ENCODE measurements at places on chromosomes 12 and 14.
A peak's percentile ranks its signal among the peaks of the same experiment; 100 is the strongest.

DNA sequence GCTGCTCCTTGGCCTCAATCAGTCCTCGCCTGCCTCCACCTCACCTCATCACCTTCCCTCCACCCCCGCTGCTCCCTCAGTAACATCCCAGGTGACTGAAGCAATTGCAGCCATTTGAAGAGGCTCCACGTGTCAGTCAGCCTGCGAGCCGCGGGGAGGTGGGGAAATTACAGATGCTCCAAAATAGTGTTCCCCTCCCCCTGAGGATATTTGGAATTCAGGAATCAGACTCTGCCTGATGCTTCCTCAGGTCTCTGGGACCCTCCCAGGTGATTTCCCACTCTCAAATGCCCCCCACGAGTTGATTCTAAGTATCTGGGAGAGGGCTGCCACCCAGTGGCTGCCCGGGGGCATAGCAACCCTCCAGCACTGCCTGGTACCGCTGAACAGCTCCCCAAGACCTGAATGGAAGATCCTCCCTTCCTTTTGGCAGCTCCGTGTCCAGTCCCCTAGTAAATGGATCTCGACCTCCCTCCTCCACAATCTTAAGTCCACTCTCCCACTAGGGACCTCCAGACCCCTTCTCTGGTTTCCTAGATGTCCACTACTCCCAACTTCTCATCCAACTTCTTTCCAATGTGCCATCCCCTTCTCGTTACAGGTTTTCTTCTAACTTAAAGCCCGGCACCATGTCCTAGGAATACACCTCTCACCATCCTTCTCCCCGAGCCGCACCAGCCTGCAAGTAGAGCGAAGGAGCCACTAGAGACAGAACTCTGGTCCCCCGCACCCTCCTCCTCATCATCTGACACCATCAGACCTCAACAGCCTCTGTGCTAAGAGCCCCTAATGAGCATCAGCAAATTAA, 1.4 kb upstream of the ASIC1 start:
- DNase-seq, result no peak

- no peak for DNase-seq
Observed at GRCh38 chr14:31568161-31568560, 7.0 kb downstream of the NUBPL start.

- DNase-seq, result no peak
Observed at GRCh38 chr12:120539303-120539702, 5.1 kb downstream of the RNF10 start.

DNA sequence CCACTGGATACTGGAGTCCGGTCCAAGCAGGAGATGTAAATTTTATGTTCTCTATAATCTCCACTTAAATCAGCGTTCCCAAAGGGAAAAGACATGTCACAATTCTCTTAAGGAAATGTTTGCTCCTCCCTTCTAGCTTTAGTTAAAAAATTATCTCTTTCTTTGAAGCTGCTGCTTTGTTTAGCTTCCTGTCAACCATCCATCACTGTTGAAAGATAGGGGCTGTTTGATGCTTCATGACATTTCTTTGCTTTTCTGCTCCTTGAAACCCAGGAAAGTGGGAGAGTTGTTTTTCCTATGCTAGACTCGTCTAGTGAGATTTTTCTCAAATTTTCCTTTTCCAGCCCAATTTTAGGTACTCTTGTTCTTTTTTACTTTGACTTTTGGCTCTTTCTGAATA, 31.9 kb downstream of the MBIP start:
- no peak for DNase-seq

GRCh38 chr14:53017837-53018236, 67.0 kb upstream of the FERMT2 start:
- no peak for DNase-seq

GRCh38 chr14:78359581-78359980, 189.4 kb downstream of the NRXN3 start:
- DNase-seq, result no peak

GRCh38 chr12:6763380-6763779, 2.8 kb upstream of the PTMS start:
- DNase-seq, result no peak

GRCh38 chr14:22026527-22026926, 352.9 kb upstream of the OR4E1 start:
- no peak for DNase-seq

DNA sequence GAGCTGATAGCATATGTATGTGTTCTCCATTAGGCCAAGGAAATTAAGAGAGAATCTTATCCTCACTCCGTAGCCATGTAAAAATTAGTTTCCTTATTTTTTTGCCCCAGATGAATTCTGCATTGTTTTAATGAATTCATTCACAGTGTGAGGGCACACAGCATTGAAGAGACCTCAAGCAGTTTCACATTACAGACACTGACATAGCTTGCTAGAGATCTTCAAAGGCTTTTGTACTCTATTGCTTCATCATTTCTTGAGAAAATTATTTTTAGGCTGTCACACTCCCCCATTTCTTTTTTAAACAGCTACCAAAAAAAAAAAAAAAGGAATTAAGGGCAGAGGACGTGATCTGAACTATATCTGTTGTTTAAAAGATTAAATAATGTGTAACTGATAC, 251.1 kb downstream of the BCAT1 start:
- no peak for DNase-seq

DNA sequence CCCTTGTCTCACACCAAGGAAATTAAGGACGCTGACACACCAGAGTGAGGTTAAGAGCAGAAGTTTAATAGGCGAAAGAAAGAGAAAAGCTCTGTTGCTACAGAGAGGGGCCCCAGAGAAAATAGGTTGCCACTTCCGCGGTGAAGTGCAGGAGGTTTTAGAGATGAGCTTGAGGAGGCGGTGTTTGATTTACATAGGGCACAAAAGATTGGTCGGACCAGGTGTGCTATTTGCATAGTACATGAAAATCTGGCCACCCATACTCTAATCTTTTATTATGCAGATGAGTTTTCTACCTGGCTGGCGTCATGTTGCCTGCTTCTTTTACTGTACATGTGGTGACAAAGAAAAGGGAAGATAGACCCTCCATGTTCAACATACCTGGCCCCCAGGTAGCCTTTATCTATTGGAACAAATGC, 23.3 kb upstream of the MYF6 start:
- DNase-seq, result no peak

- no peak for DNase-seq
Observed at GRCh38 chr12:52452101-52452500, at the start of gene KRT6B. Gene KRT6B (minus strand): TSS chr12:52452146. CDS start chr12:52452078, 68 bp downstream.

DNA sequence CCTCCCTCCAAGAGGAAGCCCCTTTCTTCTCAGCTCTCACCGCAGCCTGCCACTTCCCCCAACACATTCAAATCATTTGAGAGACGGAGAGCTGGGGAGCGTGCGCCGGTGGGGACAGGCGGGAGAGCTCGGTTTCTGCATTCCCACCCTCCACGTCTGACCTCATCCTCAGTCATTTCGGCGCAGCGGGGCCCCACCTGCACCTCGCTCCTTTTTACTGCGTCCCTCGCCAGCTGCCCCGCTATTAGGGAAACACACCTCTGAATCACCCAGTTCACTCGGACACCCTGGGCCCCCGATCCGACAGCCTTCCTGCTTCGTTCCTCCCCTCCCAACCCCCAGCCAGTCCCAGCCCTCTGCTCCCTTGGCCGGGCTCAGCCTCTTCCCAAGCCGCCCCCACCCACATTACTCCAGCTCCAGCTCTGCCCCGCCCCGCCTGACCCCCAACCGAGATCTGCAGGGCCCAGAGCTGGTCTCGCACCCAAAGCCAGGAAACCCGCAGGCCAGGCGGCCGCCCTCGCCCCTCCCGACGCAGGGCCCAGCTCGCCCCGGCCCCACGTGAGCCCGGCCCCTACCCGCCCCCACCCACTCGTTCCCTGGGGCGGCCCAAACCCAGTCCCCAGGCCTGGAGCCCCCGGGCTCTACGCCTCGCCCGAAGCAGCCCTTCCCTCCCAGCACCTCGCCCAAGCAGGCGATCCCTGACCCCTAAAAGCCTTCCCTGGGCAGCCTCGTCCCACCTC, 783 bp downstream of the CORO1C start:
- DNase-seq, result no peak

DNA sequence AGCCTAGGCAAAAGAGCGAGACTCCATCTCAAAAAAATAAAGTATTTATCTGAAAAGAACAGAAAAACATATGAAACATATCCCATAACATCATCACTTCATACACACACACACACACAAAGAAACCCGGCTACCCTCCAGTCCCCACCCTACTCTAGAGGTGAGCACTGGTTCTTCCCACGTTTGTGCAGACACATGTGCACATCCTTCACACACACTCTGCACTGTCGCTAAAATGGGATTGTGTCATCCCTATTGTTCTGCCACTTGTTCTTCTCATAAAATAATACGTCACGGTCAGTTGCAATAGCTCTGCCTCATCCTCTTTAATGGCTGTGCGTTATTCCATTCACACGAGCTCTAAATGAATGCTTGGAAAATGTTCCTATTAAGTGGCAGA, 85.9 kb upstream of the ANO2 start:
- DNase-seq, result no peak

DNA sequence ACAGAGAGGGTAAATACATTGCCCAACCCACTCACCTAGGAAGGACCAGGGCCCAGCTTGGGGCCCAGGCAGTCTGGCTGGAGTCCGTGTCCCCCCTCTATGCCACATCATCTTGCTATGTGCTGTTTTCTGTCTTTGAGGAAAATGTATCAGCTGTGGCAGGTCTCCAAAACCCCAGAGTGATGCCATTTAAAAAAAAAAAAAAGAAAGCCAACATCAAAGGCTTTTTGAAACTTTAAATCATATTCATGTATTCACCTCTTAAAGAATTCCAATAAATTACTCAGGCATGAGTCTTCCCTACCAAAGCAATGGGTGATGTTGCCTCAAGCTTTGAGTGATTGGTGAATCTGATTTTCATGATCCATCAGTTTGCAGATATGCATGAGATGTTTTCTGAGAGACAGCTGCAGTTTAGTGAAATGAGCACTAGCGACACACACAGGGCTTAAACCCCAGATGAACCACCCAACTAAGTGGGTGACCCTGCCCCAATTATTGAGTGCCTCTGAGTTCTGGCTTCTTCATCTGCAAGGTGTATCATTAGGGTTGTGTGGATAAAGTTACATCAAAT, 6.1 kb downstream of the KRT81 start:
- DNase-seq, result no peak

DNA sequence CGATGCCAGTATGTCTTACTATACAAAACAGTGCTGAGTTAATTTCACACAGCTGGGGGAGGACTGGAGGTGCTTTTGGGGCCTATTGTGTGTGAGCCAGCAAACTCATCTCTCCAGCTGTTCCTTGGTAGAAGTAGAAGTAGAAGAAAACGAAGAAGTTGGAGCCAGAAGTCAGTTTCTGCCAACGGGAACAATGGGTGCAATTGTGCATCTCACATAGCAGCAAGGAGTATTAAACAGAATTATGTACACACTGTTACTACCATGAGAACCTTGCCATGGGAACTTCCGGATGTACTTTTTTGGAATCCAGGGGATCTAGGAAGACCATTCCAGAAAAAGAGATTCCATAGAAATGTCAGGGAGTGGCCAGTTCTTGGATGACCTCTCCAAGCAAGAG, 88.6 kb downstream of the VCPKMT start:
- DNase-seq, result no peak

DNA sequence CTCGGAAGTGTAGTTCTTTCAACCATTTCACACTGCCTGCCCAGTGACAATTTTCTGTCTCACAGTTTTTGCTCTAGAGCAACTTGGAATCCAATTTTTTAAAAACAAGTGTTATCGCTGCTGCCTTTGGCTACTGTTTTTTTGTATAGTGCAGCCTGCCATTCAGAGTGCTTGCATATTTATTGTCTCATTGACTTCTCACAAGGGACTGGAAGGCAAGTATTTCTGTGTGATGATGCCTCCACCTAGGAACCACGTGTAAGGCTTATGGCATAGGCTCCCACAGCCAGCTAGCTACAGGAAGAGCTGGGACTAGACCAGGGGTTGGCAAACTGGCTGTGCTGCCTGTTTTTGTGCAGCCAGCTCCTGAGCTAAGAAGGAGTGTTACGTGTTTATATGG, 903 bp downstream of the PARPBP start:
- DNase-seq, result no peak

DNA sequence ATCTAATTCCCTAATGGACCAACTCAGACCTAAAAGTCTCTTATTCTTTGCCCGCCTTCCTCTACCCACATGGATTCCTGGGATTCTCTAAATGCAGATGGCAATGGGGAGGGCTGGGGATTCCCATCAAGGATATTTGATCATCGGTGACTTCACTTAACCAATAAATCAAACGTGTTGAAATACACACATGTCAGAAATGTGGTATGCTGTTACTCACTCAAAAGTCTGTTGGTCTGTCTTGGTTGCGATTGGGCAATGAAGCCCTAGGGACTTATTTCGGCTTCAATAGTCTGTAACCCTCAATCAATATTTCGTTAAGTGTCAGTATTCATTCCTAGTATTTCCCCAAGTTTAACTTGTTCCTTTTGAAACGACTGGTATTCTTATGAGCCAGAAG, 117.2 kb upstream of the DIO3 start:
- DNase-seq, result no peak

- DNase-seq, result no peak
Observed at GRCh38 chr12:93944911-93945310, 203.5 kb upstream of the PLXNC1 start.

GRCh38 chr12:4762773-4763172, 42.6 kb downstream of the GALNT8 start:
- DNase-seq, result no peak

DNA sequence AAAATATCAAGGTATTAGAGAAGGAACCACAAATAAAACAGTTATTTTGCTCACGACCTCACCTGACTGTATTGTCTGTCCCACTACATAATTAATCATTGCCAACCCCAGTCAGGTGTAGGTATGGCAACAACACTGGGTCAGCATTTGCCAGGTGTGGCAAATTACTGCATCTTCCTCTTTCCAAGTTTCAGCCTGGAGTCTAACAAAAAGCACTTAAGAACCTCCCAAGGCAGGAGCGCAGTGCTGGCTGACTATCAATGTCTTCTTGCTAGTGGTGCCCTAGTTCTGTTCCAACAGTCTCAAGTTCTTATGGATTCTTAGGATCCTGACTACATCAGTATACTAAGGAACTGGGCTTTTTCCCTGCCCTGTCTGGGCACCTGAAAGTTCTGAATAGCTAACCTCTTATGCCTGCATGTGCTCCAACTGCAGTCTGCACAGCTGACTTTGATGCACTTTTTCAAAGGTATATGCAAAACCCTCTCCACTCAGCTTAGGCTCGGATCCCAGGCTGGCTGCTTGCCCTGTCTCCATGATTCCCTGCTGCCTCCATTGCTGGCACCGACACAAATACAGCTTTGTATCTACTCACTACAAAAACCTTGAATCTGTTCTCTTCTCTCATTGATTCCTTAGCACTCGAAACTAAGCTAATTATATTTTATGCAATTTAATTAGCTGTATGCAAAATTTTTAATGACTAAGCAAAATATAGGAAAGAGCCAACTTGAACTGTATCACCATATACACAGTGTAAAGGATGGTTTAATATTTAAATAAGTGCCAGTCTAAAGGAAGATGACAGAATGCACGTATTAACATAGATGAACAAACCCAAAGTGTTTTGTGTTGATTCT, 113.3 kb downstream of the PRKD1 start:
- DNase-seq, result peak; percentile 24

Measured in retinal pigment epithelial cell (primary cell).